ENCODE measurements at places on chromosomes 12 and 14.

DNA sequence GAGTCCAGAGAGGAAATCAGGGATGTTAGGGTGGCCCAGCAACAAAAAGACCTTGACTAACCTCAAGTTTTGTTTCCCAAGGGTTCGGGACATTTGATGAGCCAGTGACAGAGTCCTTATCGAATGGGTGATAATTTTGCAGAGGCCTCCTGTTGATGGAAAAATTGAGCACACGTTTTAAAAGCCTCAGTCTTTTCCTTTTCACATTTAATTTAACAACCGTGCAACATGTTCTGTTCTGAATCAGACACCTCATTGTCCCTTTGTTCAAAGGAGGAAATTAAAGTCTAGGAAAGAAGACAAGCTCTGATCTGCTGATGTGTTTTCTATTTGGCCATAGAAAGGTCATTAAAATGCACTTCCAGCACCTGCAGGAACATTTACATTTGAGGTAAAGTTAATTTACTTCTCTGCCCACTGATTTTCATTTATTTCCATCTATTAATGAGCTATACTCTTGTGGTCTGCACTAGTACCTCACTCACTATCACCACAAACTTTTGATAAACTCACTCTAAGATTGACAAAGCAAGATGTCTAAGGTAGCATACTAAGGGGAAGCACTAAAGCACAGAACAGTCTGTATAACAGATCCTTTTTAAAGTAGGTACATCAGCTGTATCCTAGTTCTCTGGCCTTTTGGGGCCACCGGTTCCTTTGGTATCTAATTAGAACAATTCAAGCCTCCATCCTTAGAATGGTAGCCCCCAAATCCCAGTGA, 147.0 kb downstream of the RPAP3 start:
- no peak for DNase-seq

GRCh38 chr12:73629893-73630831, 907.5 kb upstream of the ATXN7L3B start:
- DNase-seq = no peak

DNA sequence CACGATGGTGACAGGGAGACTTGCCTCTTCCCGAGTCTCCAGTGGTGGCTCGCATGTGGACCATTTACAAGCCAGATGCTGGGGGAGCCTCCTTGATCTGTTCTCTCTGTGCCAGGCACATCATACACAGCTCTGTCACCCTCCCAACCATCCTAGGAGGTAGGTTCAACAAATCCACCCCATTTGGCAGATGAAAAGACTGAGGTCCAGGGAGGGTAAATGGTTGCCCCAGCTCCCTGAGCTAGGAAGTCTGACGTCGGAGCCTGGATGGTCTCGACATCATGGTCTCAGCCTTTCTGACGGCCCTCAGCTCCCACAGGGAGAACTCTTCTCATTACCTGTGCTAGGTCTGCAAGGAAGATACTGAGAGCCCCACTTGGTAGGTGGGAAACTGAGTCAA, 189.6 kb downstream of the RBM19 start:
- no peak for DNase-seq

GRCh38 chr12:129614221-129614885, 289.5 kb downstream of the TMEM132D start:
- no peak for DNase-seq

GRCh38 chr14:41785696-41786095, 179.0 kb downstream of the LRFN5 start:
- DNase-seq = no peak

DNA sequence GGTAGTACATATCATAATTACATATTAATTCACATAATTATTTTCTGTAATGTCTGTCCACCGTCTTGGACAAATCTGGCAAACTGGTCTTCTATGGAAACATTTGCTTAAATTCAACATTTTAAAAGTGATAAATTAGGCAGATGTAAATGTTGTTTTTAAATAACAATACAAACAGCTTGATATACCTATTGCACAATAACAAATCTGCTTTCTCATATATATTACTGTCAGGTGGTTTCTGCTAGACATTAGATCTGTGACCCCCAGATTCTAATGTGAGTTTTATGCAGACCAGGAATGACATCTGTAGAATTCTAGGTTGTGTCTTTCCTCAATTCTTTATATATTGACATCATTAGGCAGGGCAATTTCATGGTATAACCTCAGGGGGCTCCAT, 173.3 kb downstream of the CCDC59 start:
- no peak for DNase-seq

DNA sequence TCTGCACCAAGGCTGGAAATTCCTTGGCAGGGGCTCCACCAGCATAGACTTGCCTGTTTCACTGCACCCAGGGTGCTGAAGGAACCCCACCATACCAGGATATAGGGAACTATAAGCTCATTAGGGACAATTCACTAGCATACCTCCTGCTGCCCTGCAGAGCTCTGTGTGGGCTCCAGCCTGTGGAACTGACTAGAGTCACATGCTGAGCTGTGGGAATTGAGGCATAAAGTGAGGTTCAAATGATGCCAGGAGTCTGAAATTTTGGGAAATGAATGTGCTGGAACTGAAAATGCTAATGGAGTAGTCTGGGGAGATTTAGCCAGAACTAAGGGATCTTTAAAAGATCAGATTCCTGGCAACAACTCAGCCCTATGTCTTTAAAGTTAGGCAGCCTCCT, 7.3 kb upstream of the EMP1 start:
- DNase-seq = no peak
